ENCODE measurements at places on chromosomes 4 and X.

- no peak for DNase-seq
Measured at GRCh38 chr4:94407846-94408245, 43.9 kb upstream of the PDLIM5 start.

DNA sequence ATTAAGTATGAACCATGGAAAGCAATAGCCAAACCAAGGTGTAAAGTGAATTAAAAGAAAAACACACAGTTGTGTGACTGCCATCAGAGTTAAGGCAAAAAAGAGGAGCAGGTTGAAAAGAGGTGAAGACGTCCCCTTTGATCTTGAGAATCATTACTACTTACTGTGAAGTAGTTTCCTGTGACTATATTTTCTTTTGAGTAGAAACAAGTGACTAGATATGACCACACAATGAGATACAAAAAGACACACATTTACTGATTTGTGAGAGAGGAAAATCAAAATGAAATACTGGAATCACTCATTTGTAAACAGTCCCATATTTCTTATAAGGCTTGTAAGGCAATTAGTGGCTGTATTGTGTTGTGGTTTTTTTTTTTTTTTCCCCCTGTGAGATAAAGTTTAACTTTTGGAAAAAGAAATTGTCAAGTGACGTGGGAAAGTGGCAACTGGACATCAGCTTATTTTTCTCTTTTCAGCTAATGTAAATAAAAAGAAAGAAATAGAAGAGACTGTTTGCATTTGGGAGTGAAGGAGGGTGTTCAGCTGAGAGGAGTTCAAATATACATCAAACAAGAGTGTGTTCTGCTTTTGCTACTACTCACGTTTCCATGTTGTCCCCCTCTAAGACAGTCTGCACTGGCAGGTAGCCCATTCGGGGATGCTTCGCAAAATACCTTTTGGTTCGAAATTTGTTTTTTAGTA, 106.4 kb upstream of the FTHL17 start:
- peak; percentile 30 for DNase-seq

DNA sequence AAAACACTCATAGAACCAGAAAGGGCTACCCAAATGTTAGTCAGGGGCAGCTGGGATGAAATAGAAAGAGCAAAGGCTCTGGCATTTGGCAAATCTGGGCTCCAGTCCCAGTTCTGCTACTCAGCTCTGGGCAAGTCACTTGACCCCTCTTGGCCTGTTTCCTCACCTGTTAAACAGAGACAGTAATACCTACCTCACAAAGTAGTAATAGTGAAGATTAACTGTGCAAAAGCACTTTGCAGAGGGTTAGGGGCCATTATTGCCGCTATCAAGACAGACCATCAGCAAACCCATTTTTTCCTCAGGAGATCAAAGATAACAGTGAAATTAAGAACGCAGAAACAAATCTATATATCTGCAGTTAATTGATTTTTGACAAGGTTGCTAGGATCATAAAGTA, 20.6 kb downstream of the ZBTB33 start:
- DNase-seq = no peak

- DNase-seq = peak; percentile 76
Measured at GRCh38 chr4:142549726-142550463, 296.2 kb downstream of the INPP4B start.

GRCh38 chr4:98939892-98940298, 11.0 kb upstream of the EIF4E start:
- peak; percentile 32 for DNase-seq
